ENCODE measurements at places on chromosomes 11 and 22.

DNA sequence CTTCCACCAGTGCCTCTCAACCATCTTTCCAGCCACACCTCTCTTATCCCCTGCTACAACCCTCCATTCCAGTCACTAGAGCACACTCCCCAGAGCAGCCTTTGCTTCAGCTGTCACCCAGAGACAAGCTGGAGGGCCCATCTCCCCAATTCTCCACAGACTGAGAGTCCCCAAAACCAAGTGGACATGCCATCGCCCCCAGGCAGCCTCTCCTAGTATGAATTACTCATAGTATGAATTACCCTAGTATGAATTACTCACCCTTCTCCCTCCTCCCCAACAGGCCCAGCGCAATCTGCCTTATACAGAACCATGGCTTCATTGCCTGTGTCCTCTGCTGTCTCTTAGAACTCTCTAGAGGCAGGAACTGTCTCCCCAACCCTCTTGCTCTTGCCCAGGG is 24.8 kb downstream of the MYH9 start:
- DNase-seq: no peak

GRCh38 chr11:121503051-121503450 is 50.3 kb upstream of the SORL1-AS1 start:
- DNase-seq: no peak

DNA sequence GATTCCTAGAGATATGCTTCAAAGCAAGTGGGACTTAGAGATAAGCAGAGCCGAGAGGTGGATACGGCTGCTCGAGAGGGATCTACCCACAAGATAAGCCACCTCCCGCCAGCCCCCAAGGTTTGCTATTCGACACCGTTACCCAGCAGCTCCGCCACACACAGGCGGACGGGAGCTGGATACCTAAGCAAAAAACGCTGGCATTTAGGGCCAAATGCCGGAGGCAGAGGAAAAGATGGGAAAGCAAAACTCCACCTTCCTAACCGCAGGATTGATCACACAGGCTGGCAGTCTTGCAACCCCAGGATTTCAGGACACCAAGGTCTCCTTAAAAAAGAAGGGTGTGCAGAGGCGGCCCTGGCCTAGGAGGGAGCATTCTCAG is 709 bp downstream of the FTH1 start:
- DNase-seq: no peak

DNA sequence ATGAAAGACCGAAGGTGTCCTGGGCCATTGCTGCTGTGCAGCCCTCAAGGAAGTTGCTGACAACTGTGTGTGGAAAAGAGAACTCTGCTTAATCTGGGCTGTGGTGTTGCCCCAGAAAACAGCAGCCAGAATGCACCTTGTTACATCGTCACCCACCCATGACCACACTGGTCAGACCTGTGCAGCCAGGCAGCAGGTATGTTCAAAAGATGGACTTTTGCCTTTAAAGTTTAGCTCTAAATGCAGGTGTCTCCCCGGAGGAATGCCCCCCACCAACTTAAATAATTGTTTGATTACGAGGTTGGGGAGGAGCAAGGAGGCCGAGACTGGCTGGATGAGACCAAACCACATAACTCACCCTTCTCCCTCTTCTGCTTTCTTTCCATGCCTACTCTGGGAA is 15.3 kb upstream of the POLA2 start:
- no peak for DNase-seq

DNA sequence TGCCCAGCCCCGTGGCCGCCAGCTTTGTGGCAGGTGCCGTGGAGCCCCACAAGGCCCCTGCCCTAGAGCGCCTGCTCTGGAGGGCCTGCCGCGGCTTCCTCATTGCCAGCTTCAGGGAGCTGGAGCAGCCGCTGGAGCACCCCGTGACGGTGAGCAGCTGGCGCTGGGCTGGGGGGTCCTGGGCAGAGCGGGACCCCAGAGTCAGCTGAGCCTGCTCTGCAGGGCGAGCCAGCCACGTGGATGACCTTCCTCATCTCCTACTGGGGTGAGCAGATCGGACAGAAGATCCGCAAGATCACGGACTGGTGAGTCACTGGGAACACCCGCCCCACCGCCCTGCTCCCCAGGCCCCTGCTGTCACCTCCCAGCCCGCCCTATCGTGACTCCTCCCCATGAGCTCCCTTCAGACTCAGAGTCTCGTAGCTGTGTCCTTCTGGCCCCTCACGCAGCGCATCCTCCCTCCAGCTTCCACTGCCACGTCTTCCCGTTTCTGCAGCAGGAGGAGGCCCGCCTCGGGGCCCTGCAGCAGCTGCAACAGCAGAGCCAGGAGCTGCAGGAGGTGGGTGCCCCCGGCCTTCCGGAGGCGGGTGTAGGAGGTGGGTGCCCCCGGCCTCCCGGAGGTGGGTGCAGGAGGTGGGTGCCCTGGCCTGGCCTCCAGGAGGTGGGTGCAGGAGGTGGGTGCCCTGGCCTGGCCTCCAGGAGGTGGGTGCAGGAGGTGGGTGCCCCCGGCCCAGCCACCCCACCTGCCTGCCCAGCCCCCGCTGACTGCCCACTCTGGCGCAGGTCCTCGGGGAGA is 4.7 kb downstream of the TCIRG1 start:
- no peak for DNase-seq

DNA sequence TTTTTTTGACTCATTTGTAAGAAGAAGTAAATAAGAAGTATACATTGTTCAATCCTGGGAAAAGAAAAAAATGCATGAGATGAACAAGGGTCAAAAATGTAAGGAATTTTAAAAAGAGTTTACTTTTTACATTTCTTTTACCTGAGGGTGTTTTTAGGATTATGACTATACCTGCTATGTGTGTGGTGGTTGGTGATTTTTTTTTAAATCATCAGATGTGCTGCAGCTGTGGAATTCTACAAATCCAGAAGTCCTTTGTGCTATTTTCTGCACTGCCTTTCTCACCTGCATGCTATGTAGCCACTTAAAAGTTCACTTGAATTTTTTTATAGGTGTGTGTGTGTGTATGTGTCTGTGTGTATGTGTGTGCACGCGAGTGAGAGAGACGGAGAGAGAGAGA is 185.3 kb downstream of the FAT3 start:
- DNase-seq: no peak

DNA sequence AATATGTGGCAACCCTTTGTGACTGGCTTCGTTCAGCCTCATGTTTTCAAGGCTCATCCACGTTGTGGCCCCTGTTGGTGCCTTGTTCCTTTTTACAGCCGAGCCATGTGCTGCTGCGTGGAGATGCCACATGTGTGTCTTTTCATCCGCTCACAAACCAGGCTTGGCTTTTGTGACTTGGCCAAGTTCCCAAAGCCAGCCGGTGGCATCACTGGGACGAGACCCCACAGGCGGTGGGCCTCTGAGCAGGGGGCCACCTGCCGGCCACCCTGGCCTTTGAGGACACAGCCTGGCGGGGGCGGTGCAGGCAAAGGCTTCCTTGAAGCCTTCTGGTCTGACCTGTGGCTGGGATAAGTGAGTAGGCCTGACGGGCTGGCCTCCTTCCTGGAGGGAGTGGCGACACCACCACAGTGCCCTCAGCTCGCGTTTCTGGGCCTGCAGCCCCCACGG is 10.5 kb downstream of the GRK2 start:
- no peak for DNase-seq
